MM.1S (cell line): ENCODE measurements at places on chromosomes 1 and 21.
A peak's percentile ranks its signal among the peaks of the same experiment; 100 is the strongest.

- no peak for DNase-seq
Measured at GRCh38 chr1:228885845-228886244, 150.6 kb downstream of the RHOU start.

GRCh38 chr1:220711056-220711809, 21.1 kb downstream of the C1orf115 start:
- no peak for DNase-seq

GRCh38 chr1:235329139-235329902, 951 bp downstream of the GGPS1 start:
- DNase-seq = peak; percentile 83

GRCh38 chr1:14160781-14161180, 437.7 kb upstream of the KAZN start:
- DNase-seq = no peak

GRCh38 chr1:179794669-179795068, 51.6 kb downstream of the FAM163A start:
- no peak for DNase-seq

DNA sequence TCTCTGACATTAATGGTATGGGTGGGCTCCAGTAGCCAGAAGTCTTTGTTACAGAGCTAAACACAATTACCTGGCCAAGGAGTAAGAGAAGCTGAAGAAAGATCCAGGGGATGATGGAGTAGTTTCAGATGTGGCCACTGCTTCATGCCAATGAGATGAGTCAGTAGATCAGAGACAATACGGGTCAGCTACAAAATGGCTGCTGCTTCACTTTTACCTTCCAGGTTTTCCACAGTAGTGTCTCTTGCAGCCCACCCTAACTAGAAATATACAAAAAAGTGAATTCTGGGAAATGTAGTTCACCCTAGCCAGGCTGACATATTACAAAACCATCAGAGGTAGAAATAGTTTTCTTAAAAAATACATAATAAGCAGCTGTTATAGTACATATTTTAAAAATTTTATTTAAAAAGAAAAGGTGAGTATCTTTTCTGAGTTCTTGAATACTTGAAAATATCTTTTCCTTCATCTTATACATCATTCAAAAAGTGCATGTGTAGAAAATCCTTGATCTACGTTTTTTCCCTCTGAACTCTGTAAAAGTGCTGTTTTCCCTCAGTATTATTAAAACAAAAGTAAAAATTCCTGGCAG, 36.1 kb downstream of the LRIF1 start:
- DNase-seq = no peak

DNA sequence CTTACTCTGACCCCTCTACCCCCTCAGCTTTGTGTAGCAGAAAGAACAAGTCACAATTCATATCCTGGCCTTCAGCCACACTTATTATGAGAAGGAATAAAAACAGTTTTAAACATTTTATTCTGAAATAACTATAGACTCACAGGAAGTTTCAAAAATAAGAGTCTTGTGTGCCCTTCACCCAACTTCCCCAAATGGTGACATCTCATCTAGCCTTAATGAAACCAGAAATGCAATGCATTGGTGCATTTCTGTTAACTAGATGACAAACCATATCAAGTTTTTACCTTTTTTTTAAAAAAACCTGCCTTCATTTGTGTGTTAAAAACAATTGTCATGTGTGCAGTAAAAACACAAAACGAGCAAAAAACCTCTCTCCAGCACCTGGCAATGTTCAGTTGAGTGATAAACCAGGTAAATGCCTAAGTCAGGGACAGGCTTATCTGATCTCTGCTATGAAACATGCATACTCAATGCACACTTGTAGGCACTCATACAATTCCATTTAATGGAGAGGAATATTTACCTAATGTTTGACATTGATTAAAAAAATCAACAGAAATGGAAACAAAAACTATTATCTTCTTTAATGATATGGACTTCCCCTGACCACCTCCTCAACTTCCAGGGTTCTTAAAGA, 51.5 kb downstream of the SH3BGR start:
- no peak for DNase-seq

DNA sequence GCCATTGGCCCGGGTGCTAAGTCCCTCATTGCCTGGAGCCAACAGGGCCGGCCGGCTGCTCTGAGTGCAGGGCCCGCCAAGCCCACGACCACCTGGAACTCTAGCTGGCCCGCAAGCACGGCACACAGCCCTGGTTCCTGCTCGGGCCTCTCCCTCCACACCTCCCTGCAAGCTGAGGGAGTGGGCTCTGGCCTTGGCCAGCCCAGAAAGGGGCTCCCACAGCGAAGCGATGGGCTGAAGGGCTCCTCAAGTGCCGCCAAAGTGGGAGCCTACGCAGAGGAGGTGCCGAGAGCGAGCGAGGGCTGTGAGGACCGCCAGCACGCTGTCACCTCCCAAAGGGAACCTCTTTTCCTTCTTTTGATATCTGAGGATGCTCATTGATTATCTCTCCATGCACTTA, 283.4 kb downstream of the PRDM2 start:
- no peak for DNase-seq

GRCh38 chr1:33668695-33669094, 195.2 kb upstream of the HMGB4 start:
- DNase-seq = no peak

- no peak for DNase-seq
Measured at GRCh38 chr1:215474940-215475339, 92.2 kb upstream of the KCTD3 start.

DNA sequence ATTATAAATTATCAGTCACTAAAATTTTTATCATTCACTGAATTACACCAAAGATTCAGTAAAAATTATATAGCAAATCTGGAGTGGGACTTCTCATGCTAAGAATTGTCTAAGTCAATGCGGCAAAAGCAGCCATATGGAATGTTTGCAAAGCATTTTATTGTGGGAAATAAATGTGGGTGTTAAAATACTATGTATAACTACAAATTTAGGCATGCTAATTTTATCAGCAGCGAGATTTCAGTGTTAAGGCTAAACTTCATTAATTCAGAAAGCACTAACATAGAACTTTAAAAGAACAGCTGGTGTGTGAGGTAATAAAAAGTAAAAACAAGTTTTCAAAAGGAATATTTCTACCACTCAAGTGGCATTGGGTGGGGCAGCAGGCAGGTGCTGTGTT, 21.4 kb downstream of the COLGALT2 start:
- no peak for DNase-seq

DNA sequence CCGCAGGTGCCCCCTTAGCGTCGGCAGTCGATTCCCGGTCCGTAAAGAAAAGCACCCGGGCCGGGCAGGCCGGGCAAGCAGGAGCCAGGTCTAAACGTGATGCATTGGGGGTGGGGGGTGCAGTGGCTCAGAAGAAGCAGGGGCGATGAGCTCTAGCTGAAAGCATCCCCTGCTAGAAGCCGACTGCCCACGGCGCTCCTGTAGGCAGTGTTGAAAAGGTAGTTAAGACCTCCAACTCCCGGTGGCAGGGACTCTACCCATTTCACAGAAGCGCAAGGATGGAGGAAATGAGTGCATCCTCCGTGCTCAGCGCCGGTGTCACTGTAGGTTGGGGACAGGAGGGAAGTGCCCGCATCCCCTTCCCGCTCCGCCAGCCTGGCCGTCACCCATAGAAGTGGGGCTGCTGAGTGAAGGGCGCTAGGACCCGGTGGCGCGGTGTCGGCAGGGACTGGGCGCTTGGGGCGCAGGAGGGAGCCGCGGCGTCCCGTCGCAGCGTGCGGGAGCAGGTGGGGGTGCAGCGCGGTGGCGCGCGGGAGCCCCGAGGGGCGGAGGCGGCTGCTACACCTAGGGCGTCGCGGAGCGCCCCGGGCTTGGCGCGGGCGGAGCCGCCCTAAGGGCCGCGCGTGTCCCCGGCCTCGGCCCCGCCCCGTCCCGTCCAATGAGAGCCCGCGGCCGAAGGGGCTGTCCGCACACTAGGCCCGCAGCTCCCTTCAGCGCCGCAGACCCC, at the start of gene WNT2B:
Gene WNT2B, plus strand, starts transcription at position 688 of the 727 bp plus-strand sequence. CDS start 298 bp downstream, outside the sequence.
- peak; percentile 10 for DNase-seq

GRCh38 chr1:206456577-206457370, 13.5 kb upstream of the IKBKE start:
- DNase-seq = peak; percentile 59

DNA sequence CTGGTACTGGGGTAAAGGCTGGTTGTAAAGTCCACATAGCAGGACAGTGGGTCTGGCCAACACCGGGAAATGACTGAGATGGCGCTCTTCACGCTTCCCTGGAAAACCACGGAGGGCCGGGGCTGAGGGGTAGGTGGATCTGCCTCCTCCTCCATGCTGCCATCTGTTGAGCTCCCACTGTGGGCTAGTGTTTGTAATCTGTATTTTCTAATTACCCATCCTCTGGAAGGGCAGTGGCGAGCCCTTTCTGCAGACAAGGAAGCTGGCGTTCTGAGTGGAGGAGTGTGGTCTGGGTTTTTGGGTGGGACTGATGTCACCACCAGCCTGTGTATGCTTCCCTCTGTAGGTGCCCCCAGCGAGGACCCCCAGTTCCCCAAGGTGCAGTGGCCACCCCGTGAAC, 34.1 kb upstream of the LHX4 start:
- no peak for DNase-seq

GRCh38 chr1:174068000-174068399, 45.8 kb upstream of the RC3H1 start:
- DNase-seq = peak; percentile 65

DNA sequence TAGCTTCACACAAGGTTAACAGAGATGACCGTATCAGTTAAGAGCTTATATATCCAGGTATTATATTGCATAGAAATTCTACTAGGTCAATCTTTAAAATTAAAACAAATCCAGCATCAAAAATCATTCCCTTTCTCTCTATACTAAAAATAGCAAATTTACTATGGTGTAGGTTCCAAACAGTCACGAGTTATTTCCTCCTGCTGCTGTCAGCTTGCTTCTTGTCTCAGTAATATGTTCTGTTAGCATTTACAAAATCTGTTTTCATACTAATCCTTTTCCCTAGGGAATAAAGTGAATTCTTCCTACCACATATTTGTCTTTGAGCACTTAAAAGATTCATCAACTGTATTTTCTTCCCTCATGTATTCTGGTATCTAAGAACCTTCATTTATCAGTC, 2.5 kb downstream of the WDR26 start:
- DNase-seq = no peak

DNA sequence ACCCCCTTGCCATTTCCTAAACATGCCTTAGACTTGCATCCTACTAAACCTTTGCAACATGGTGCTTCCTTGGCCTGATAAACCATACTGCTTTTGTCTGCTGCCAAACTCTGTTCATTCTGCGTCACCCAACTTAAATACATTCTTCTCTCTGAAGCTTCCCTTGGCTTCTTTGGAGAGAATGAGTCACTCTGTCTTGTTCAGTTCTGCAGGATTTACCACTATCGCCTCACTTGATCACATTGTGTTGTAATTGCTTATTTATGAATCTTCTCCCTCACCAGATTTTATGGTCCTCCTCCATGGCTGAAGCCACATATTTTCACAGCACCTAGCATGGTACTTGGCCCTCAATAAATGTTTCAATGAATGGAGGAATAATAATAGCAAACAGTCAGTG, 21.7 kb upstream of the TUT4 start:
- DNase-seq = no peak

DNA sequence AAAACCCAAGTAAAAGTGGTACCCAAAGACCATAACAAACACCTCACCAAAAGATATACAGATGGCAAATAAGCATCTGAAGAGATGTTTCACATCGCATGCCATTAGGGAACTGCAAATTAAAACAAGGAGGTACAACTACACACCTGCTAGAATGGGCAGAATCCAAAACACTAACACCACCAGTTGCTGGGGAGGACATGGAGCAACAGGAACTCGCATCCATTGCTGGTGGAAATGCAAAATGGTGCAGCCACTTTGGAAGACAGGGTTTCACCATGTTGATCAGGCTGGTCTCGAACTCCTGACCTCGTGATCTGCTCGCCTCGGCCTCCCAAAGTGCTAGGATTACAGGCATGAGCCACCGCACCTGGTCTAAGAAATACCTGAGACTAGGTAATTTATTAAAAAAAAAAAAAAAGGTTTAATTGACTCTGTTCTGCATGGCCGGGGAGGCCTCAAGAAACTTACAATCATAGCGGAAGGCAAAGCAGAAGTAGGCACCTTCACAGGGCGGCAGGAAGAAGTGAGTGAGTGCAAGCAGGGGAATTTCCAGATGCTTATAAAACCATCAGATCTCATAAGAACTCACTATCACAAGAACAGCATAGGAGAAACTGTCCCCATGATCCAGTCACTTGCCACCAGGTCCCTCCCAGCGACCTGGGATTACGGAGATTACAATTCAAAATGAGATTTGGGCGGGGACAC, 30.2 kb upstream of the PRSS38 start:
- DNase-seq = no peak

- no peak for DNase-seq
Measured at GRCh38 chr1:99456536-99456935, 189.4 kb upstream of the PALMD start.

GRCh38 chr1:243482141-243483022, 226.5 kb downstream of the SDCCAG8 start:
- no peak for DNase-seq
